ENCODE measurements at places on chromosomes 7 and 10.

- DNase-seq: no peak
These were observed at the start of gene MEOX2 for GRCh38 chr7:15686295-15686956. TSS of gene MEOX2 (minus strand) at chr7:15686683. CDS start at chr7:15686402, 281 bp downstream.

DNA sequence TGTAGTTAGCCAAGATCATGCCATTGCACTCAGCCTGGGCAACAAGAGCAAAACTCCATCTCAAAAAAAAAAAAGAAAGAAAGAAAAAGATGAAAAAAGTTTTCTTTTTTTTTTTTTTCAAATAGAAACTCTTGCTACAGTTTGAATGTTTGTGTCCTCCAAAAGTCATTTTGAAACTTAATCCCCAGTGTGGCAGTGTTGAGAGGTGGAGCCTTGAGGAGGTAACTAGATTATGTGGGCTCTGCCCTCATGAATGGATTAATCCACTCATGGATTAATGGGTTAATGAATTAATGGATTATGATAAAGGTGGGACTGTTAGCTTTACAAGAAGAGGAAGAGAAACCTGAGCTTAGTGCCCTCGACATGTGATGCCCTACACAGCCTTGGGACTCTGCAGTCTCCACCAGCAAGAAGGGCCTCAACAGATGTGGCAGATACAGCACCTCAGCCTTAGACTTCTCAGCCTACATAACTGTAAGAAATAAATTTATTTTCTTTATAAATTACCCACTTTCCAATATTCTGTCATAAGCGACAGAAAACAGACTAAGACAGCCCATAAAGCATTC is 25.1 kb downstream of the CPEB3 start:
- no peak for DNase-seq

DNA sequence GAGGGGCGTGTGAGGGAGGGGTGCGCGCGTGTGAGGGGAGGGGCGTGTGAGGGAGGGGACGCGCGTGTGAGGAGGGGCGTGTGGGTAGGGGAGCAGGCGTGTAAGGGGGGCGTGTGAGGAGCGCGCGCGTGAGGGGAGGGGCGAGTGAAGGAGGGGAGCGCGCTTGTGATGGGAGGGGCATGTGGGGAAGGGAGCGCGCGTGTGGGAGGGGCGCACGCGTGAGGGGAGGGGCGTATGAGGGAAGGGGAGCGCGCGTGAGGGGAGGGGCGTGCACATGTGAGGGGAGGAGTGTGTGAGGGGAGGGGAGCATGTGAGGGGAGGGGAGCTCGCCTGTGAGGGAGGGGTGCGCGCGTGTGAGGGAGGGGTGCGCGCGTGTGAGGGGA is 19.1 kb downstream of the MXI1 start:
- peak; percentile 84 for DNase-seq

- DNase-seq: no peak
These were observed 30.2 kb upstream of the ZNF467 start for GRCh38 chr7:149803551-149804074.

- no peak for DNase-seq
These were observed 12.6 kb downstream of the CYP3A5 start for GRCh38 chr7:99667179-99667578.

DNA sequence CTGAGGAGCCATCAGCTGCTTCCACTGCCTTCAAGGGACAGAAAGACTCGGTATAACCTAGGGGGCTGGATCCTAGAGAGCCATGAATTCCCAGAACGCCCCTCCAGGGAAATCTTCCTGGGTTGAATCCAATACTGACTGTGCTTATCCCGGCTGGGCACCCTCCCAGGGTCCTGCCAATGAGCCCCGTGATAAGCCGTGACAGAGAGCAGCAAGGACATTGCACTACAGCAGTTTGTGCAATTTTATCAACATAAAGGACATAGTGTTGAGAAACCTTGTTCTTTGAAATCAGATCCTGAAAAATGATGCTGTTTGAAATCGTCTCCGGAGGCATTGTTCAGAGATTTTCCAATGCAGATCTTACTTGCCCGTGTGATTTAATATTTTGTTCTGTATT is 18.8 kb downstream of the AKR1B1 start:
- DNase-seq: no peak

- no peak for DNase-seq
These were observed 141.2 kb downstream of the ADAM22 start for GRCh38 chr7:88075216-88075615.

GRCh38 chr10:120492346-120492745 is 35.3 kb downstream of the PLPP4 start:
- DNase-seq: no peak

DNA sequence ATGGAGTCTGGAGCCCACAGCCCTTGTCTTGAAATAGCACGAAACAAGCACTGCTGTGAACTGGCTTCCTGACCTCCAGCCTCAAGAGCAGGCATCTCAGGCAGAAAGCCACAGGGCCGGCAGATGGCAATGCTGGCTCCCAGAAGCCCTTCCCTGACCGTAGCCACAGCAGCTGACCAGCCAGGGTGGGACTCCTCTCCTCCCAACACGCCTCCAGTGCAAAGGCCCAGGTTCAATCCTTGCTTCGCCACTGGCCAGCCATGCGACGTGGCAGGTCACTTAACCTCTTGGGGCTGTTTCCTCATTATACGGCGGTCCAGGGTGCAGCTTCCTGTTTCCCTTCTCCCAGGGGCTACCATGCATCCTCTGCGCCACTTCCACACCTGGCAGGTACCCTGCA is 12.8 kb downstream of the PRKAG2 start:
- no peak for DNase-seq

DNA sequence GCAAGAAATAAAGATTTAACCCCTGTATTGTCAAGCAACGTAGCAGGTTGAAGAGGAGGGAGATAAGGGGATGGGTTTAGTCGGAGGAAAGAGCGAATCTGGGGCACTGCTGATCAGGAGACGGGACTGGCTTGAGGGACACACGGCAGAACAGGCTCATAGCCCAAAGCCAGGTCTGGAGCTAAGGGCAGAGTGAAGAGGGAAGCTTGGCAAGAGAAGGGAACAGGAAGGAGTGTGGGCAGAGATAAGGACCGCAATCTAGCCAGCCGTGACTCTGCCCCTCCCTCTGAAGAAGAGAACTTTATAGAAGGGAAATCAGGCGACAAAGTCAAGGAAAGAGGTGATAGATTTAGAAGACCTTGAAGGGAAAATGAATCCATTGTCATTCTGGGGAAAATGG is 67.6 kb downstream of the CAV1 start:
- DNase-seq: no peak

- DNase-seq: no peak
These were observed 93.8 kb downstream of the ADAM12 start for GRCh38 chr10:126294451-126294850.

DNA sequence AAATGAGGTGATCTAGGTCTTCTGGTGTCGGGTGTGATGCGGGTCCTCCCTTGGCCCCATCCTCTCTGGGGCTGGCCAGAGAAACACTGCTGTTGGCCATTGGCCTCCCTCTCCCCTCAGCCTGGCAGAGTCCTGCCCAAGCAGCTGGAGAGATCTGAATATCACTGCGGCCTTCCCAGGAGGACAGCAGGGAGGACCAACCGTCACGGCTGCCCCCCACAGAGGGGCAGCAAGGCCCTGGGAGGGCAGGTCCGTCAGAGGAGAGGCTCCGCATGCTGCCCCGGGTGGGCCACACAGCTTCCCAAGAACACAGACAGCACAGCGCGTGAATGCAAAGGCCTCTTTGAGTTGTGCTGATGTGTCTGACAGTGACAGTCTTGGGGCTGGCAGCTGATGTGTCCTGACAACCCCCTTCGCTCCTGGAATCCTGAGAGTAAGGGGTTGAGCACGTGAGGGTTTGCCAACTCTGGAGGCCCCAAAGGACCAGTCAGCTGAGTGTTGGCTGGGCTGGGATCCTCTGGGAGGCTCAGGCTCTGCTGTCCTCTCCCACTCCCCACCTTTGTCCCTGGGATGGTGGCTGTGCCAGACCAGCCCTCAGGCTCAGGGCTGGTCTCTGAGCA is 132.5 kb upstream of the UNC5B start:
- DNase-seq: no peak

DNA sequence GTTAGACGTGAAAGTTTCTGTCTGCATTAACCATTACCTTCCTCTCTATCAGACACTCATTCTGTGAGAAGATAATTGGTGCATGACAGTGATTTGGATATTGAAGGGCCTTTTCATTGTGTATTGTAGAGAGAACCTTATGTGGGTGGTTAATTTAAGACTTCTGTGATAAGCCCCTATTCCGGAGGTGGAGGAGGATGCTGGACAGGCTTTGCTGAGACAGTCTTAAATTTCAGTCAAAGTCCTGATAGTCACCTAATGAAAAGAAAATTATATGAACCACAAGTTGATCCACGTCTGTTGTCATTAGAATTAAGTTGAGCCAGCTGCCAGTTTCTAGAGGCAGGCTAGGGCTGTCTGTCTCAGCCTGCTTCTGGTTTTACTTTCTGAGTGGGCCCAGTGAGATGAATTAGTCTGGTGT is 62.9 kb downstream of the CELF2 start:
- DNase-seq: no peak

DNA sequence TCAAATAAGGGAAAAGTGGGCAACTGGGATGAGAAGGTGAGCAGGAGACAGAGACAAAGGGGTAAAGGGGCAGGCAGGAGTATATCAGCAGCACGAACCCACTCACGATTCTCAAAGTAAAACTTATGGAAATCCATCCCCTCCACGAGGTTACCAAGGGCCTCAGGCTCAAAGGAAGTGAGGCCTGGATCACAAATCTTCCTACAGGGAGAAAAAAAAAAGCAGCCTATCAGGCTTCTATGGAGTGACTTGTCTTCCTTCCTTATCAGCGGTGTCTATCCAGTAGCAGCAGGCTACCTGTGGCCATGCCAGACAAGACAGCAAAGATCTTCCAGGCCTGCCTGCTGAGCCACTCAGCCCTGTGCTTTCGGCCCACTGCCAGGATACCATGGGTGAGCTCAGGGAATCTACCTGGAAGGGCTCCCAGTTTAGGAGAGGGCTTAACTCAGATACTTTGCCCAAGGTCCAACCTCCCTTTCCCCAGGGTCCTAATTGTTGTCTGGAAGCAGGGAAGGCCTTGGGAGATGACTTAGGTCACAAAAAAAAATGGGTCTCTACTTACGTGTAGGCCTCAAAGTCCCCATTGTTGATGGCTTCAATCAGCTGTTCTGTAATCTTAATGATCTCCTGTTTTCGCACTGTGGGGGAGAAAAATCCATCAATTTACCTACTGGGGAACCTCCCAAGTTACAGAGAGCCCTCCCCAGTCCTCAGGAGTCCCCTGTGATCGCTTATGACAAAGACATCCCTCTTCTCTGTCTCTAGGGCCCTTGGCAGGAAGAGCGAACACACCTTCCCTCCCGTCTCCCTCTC is 5.7 kb upstream of the NDST2 start:
- DNase-seq: no peak

- DNase-seq: no peak
These were observed 1.8 kb downstream of the UFSP1 start for GRCh38 chr7:100887516-100888290.

All from stimulated activated CD4-positive, alpha-beta T cell treated with anti-CD3 and anti-CD28 coated beads, Interleukin-1b, Interleukin-23, amount 100 ng/mL, for 4 hours (primary cell).